Activated CD4-positive, alpha-beta memory T cell treated with anti-CD3 and anti-CD28 coated beads for 36 hours (primary cell): ENCODE measurements at places on chromosomes 4 and X. TPM values are rescaled to one million over a fixed set of nuclear protein-coding genes. Genes with fewer than 3 reads are reported as not detected.
A peak's percentile ranks its signal among the peaks of the same experiment; 100 is the strongest.

Gene MED12
- total RNA-seq, result 50.1 TPM

GRCh38 chr4:114383721-114384120 lies 214.9 kb upstream of the UGT8 start:
- H3K27me3 ChIP-seq, result peaks cover 3% of the 10 kb centered on the region
- no peaks in the 10 kb centered on the region for H3K4me1 ChIP-seq
- H3K27ac ChIP-seq, result no peak overlapping the region
- H3K4me3 ChIP-seq, result no peak overlapping the region
- H3K36me3 ChIP-seq, result no peaks in the 10 kb centered on the region

Gene NCAPG
- total RNA-seq, result 76.7 TPM

- DNase-seq, result peak; percentile 8
- H3K27ac ChIP-seq, result no peak overlapping the region
- no peaks in the 10 kb centered on the region for H3K4me1 ChIP-seq
These were observed 22.5 kb downstream of the MID1 start for GRCh38 chrX:10597871-10598270.

GRCh38 chrX:70527610-70528345 lies 83.1 kb downstream of the DLG3 start:
- no peaks in the 10 kb centered on the region for H3K36me3 ChIP-seq
- H3K4me3 ChIP-seq, result no peak overlapping the region
- no peak overlapping the region for H3K27ac ChIP-seq
- H3K27me3 ChIP-seq, result no peaks in the 10 kb centered on the region

DNA sequence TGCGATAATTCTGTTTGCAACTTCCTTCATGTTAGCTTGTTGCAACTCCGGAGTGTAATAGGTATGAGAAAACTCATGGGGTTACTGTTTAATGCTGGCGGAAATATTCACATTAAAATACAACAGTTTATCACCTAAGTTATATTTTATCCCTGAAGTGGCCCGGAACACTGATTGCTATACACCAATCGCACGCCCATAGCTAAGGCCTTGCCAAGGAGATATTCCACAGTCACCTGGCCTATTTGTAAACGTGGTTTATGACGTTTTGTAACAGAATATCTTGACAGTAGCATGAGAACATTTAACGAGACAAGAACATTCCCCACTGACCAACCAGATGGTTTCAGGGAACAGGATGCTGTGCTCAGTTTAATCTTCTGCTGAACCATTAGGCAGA lies 23.2 kb upstream of the FAM90A26 start:
- H3K27me3 ChIP-seq, result no peaks in the 10 kb centered on the region
- H3K4me1 ChIP-seq, result peaks cover 3% of the 10 kb centered on the region
- no peak overlapping the region for H3K27ac ChIP-seq
- DNase-seq, result no peak

Gene CTAG2
- not detected for total RNA-seq

DNA sequence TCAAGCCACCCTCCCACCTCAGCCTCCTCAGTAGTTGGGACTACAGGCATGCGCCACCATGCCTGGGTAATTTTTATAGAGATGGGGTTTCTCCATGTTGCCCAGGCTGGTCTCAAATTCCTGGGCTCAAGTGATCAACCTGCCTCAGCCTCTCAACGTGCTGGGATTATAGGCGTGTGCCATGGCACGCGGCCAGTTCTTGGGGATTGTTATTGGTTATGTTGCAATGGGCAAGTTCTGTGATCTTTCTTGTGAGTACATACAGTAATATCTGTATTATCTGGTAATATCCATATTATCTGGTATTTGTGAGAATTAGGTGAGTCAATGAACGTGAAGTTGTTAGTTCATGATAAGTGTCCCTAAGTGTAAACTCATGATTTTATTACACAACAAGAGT lies 90.3 kb upstream of the TBL1X start:
- H3K27ac ChIP-seq, result no peak overlapping the region
- H3K4me1 ChIP-seq, result no peaks in the 10 kb centered on the region
- DNase-seq, result no peak
- no peak overlapping the region for H3K4me3 ChIP-seq
- no peaks in the 10 kb centered on the region for H3K36me3 ChIP-seq

GRCh38 chrX:136258951-136259350 lies 7.8 kb upstream of the MAP7D3 start:
- no peak for DNase-seq
- H3K36me3 ChIP-seq, result no peaks in the 10 kb centered on the region
- no peak overlapping the region for H3K4me3 ChIP-seq
- H3K4me1 ChIP-seq, result peaks cover 28% of the 10 kb centered on the region

- DNase-seq, result no peak
- H3K27ac ChIP-seq, result no peak overlapping the region
- peaks cover 9% of the 10 kb centered on the region for H3K4me1 ChIP-seq
- no peaks in the 10 kb centered on the region for H3K36me3 ChIP-seq
- H3K4me3 ChIP-seq, result no peak overlapping the region
These were observed 4.6 kb downstream of the TCEAL9 start for GRCh38 chrX:103360916-103361315.

GRCh38 chr4:82043081-82043808 lies 330.5 kb downstream of the HNRNPD start:
- peaks cover 49% of the 10 kb centered on the region for H3K27me3 ChIP-seq
- H3K27ac ChIP-seq, result no peak overlapping the region
- no peak for DNase-seq
- H3K36me3 ChIP-seq, result no peaks in the 10 kb centered on the region
- H3K4me3 ChIP-seq, result peak overlapping the region; percentile 25
- peaks cover 12% of the 10 kb centered on the region for H3K4me1 ChIP-seq

- no peaks in the 10 kb centered on the region for H3K36me3 ChIP-seq
- no peak overlapping the region for H3K27ac ChIP-seq
- H3K4me3 ChIP-seq, result no peak overlapping the region
- peaks cover 1% of the 10 kb centered on the region for H3K27me3 ChIP-seq
- no peaks in the 10 kb centered on the region for H3K4me1 ChIP-seq
These were observed 167.4 kb upstream of the LDB2 start for GRCh38 chr4:17065821-17066220.

DNA sequence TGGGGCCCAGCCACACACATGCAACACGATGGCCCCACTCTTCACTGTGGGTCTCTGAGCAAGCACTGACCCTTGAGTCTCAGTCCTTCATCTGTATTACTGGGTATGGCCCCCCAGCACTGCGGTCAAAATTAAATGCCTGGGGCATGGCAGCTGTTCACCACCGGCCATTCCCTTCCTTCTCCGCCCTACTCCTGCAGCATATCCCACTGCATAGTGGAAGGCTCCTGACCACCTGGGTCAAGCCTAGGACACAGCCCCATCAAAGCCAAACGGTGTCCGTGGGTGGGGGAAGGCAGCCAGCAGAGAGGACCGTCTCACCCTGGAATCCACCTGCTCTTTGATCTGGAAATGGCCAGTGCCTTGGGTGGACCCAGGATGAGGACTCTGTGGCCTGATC lies 30.7 kb downstream of the PPP2R2C start:
- peaks cover 9% of the 10 kb centered on the region for H3K27me3 ChIP-seq
- H3K27ac ChIP-seq, result no peak overlapping the region
- DNase-seq, result no peak
- H3K36me3 ChIP-seq, result no peaks in the 10 kb centered on the region

DNA sequence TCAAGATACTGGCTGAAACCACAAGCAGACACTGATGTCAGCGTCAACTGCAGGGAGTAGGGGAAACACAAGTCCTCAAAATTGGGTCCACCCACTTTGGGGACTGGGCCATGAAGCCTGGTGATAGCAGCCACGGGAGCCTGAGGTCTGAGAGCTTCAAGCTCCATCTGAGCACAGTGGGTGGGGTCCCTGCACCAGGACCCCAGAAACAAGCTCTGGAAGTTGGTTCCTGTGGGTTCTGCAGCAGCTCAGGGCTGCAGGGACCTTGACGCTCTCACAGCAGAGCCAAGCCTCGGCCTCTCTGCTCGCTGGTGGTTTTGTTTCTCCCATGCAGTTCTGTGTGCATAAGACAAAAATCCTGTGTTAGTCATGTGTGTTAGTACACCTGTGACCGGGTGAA lies 54.5 kb downstream of the CPLX1 start:
- peaks cover 28% of the 10 kb centered on the region for H3K4me1 ChIP-seq
- DNase-seq, result no peak
- H3K27ac ChIP-seq, result no peak overlapping the region
- H3K27me3 ChIP-seq, result no peaks in the 10 kb centered on the region
- peaks cover 39% of the 10 kb centered on the region for H3K36me3 ChIP-seq

DNA sequence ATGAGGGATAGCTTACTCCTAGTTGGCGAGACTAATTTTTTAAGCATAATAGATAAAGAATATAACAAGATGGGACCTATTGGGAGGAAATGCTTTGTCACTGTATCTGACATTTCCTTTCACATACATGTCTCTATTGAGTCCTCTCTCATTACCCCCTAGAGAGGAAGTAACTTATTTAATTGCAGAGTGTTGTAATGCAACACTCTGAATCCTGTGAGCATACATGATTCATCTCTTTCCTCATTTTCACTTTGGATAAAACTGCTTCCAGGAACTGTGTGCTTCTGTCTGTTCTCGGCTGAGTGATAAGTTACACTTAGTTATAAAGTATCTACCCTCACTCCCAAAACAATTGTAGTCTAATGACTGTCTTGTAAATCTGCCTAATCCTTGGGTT lies 266.1 kb upstream of the ANXA10 start:
- H3K36me3 ChIP-seq, result no peaks in the 10 kb centered on the region
- DNase-seq, result no peak
- no peak overlapping the region for H3K4me3 ChIP-seq
- H3K27ac ChIP-seq, result no peak overlapping the region

Gene TMEM47
- total RNA-seq, result not detected

Gene GABRA4
- total RNA-seq, result not detected

Gene CT45A3
- total RNA-seq, result not detected

GRCh38 chr4:147741190-147741788 lies 9.4 kb downstream of the ARHGAP10 start:
- H3K4me3 ChIP-seq, result no peak overlapping the region
- peaks cover 15% of the 10 kb centered on the region for H3K4me1 ChIP-seq
- no peak for DNase-seq

Gene PABPC1L2B
- total RNA-seq, result not detected

GRCh38 chr4:3030566-3031356 lies 43.6 kb downstream of the HTT-AS start:
- no peaks in the 10 kb centered on the region for H3K36me3 ChIP-seq
- no peak for DNase-seq
- H3K27me3 ChIP-seq, result no peaks in the 10 kb centered on the region
- H3K4me1 ChIP-seq, result no peaks in the 10 kb centered on the region

DNA sequence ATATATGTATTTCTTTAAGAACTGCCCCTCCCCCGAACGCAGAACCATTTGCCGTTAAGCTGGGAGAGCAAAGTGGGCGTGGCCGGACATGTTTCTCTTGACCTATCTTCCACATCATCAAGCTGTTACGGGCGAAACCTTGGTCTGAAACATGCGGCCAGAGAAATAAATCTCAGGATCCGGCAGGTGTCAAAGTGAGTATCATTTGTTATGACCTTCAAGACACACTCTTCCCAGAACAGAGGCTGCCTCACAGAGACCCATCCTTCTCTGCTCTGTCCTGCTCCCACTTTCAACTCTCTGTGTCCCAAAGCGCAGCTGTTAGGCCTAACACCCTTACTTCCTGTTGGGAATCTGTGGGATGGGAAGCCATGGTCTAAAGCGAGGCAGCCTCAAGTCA lies at the start of gene MAGEB18:
MAGEB18 (plus strand) TSS at position 70 of the 400 bp plus-strand sequence. CDS start 643 bp downstream, outside the sequence.
- H3K4me1 ChIP-seq, result no peaks in the 10 kb centered on the region
- DNase-seq, result no peak
- no peak within 1 kb of the TSS for H3K27ac ChIP-seq
- no peaks in the 10 kb centered on the region for H3K27me3 ChIP-seq
- no peak within 1 kb of the TSS for H3K4me3 ChIP-seq
- H3K36me3 ChIP-seq, result no peaks in the 10 kb centered on the region

GRCh38 chrX:153803211-153804099 lies 9.0 kb downstream of the SSR4 start:
- no peak overlapping the region for H3K4me3 ChIP-seq
- no peaks in the 10 kb centered on the region for H3K4me1 ChIP-seq
- no peak for DNase-seq
- H3K27ac ChIP-seq, result no peak overlapping the region
- H3K36me3 ChIP-seq, result no peaks in the 10 kb centered on the region

- no peak overlapping the region for H3K4me3 ChIP-seq
- DNase-seq, result no peak
- peaks cover 32% of the 10 kb centered on the region for H3K4me1 ChIP-seq
- no peaks in the 10 kb centered on the region for H3K27me3 ChIP-seq
- no peak overlapping the region for H3K27ac ChIP-seq
These were observed 61.8 kb downstream of the CAMK2D start for GRCh38 chr4:113699772-113700171.

GRCh38 chr4:176675810-176676209 lies 116.9 kb downstream of the VEGFC start:
- H3K4me1 ChIP-seq, result no peaks in the 10 kb centered on the region
- H3K27ac ChIP-seq, result no peak overlapping the region
- no peak overlapping the region for H3K4me3 ChIP-seq

DNA sequence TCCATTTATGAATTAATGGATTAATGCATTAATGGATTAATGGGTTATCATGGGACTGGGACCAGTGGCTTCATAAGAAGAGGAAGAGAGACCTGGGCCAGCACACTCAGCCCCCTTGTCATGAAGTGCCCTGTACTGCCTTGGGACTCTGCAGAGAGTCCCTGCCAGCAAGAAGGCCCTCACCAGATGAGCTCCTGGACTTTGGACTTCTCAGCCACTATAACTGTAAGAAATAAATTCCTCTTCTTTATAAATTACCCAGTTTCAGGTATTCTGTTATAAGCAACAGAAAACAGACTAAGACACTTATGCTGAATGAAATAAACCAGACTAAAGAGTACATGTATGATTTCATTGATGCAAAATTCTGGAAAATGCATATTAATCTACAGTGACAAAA lies 119.4 kb upstream of the MSX1 start:
- peaks cover 3% of the 10 kb centered on the region for H3K36me3 ChIP-seq
- DNase-seq, result no peak
- no peak overlapping the region for H3K4me3 ChIP-seq
- no peaks in the 10 kb centered on the region for H3K27me3 ChIP-seq

GRCh38 chr4:127212701-127213100 lies 420.1 kb upstream of the INTU start:
- no peaks in the 10 kb centered on the region for H3K4me1 ChIP-seq
- no peak overlapping the region for H3K4me3 ChIP-seq
- DNase-seq, result no peak
